ENCODE measurements at places on chromosomes 12 and 14. TPM values are rescaled to one million over a fixed set of nuclear protein-coding genes. Genes with fewer than 3 reads are reported as not detected.
A peak's percentile ranks its signal among the peaks of the same experiment; 100 is the strongest.

GRCh38 chr12:88753066-88753465 is 172.8 kb upstream of the KITLG start:
- H3K27ac ChIP-seq, result peak overlapping the region; percentile 3
- no peaks in the 10 kb centered on the region for H3K27me3 ChIP-seq
- no peaks in the 10 kb centered on the region for H3K4me1 ChIP-seq
- DNase-seq, result no peak
- H3K4me3 ChIP-seq, result no peak overlapping the region
- no peaks in the 10 kb centered on the region for H3K36me3 ChIP-seq

GRCh38 chr12:130993759-130994670 is 40.3 kb downstream of the ADGRD1 start:
- DNase-seq, result no peak
- no peak overlapping the region for H3K27ac ChIP-seq
- H3K4me3 ChIP-seq, result no peak overlapping the region
- no peaks in the 10 kb centered on the region for H3K27me3 ChIP-seq
- no peaks in the 10 kb centered on the region for H3K4me1 ChIP-seq

GRCh38 chr12:103475073-103475472 is 20.7 kb downstream of the C12orf42 start:
- no peak overlapping the region for H3K27ac ChIP-seq
- H3K27me3 ChIP-seq, result no peaks in the 10 kb centered on the region
- no peak for DNase-seq

GRCh38 chr14:26636561-26636960 is 38.7 kb upstream of the NOVA1 start:
- no peak overlapping the region for H3K27ac ChIP-seq
- H3K4me1 ChIP-seq, result no peaks in the 10 kb centered on the region
- no peaks in the 10 kb centered on the region for H3K27me3 ChIP-seq

- H3K4me1 ChIP-seq, result no peaks in the 10 kb centered on the region
- H3K27ac ChIP-seq, result no peak overlapping the region
- DNase-seq, result no peak
- H3K36me3 ChIP-seq, result no peaks in the 10 kb centered on the region
- no peak overlapping the region for H3K4me3 ChIP-seq
These were observed 53.9 kb downstream of the ISCA2 start for GRCh38 chr14:74547331-74547927.

DNA sequence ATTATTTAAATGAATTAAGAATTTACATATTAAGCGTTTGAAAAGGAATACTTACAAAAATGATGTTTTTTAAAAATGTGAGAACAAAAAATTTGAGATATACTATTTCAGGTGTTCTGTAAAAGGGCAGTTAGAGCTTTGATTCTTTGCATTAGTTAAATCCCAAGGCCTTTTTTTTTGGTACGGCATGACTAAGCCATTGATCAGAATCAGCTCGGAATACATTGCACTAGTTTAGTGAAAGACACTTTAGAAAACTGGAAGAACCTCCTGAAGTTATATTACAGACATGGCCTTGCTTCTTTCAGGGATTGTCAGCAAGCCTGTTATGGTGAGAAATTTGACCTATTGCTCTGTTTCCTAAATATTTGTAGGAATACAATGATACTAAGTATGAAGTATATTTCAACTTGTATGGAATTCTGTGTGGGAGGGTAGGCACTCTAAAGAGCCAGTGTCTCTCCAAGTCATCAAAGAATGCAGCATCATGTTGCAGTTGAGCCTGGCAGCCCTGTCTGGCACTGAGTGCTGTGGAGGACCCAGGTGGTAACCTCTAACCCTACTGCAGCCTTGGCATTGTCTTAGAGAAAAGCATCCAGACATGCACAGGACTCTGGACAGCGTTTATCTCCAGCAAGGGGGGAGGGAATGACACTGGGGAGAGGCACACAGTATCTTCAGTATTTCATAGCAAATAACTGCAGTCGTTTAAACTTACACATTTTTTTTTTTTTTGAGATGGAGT is 1.5 kb downstream of the KLC1 start:
- no peaks in the 10 kb centered on the region for H3K27me3 ChIP-seq
- DNase-seq, result no peak
- no peaks in the 10 kb centered on the region for H3K36me3 ChIP-seq
- H3K27ac ChIP-seq, result peak overlapping the region; percentile 96
- peaks cover 20% of the 10 kb centered on the region for H3K4me1 ChIP-seq
- H3K4me3 ChIP-seq, result peak overlapping the region; percentile 64

DNA sequence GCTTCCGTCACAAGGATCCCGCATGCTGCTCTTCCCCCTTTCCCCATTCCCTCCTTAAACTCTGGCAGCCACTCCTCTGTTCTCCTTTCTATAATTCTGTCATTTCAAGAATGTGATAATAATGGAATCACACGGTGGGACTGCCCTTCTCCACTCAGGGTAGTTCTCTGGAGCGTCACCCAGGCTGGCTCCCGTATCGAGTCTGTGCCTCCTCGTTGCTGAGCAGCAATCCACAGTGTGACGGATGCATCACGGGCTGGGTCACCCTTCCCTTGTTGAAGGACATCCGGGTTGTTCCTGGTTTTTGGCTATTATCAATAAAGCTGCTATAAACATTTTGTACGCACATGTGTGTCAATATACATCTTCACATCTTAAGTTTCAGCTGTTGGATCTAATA is 5.7 kb upstream of the SYNE3 start:
- no peaks in the 10 kb centered on the region for H3K27me3 ChIP-seq
- H3K36me3 ChIP-seq, result no peaks in the 10 kb centered on the region
- DNase-seq, result no peak
- peaks cover 12% of the 10 kb centered on the region for H3K4me1 ChIP-seq

DNA sequence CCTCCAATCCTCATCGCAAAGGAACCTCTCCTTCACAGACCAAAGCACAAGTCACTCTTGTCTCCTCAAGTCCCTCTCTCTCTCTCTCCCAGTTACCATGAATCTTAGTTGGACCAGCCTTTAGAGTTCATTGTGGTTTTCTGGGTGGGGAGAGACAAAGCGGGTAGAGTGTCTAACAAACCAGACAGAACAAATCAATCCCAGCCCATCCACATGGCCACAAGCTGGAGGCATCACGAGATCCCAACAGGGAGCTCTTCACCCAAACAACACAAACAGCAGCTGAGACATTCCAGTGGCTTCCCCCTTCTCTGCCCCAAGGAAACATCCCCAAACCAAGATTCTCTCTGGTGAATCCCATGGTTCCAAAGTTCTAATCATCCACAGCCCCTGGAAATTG is 22.4 kb downstream of the ACTN1 start:
- H3K27ac ChIP-seq, result peak overlapping the region; percentile 93
- no peak for DNase-seq
- H3K4me1 ChIP-seq, result peaks cover 6% of the 10 kb centered on the region

Gene TAS2R42
- not detected for total RNA-seq

DNA sequence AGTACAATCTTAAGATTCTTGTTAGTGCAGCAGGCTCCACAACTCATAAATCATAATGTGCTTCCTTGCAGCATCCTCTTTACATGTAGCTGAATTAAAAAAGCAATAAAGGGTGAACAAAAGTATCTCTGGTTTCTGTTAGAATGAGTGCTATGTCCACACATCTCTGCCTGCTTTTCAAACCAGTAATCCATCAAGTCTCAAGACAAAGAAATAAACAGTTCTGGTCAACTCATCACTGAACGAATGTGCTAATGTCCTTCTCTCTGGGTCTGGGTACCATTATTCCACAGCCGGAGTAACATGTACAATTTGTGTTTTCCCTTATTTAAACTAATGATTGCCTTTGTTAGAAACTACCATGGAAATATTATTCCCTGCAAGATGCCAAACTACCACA is 273.0 kb upstream of the USP15 start:
- H3K27ac ChIP-seq, result no peak overlapping the region
- no peak overlapping the region for H3K4me3 ChIP-seq
- H3K4me1 ChIP-seq, result no peaks in the 10 kb centered on the region
- no peak for DNase-seq
- no peaks in the 10 kb centered on the region for H3K36me3 ChIP-seq
